ENCODE measurements at places on chromosomes 16 and 17.
A peak's percentile ranks its signal among the peaks of the same experiment; 100 is the strongest.

DNA sequence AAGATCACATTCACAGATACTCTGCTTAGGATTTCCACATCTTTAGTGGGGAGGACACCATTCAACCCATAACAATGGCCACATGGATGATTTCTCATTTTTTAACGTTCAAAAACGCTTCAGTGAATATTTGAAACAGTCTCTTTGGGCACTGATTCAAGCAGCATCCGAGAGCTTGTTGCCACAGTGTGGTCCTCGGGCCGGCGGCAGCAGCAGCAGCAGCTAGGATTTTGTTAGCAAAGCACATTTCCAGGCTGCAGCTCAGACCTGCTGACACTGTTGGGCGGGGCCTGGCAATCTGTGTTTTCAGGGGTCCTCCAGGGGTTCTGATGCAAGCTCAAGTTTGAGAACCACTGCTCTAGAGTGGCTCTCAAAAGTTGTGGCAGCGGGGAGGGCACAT, 27.9 kb upstream of the CMIP start:
- DNase-seq, result no peak

DNA sequence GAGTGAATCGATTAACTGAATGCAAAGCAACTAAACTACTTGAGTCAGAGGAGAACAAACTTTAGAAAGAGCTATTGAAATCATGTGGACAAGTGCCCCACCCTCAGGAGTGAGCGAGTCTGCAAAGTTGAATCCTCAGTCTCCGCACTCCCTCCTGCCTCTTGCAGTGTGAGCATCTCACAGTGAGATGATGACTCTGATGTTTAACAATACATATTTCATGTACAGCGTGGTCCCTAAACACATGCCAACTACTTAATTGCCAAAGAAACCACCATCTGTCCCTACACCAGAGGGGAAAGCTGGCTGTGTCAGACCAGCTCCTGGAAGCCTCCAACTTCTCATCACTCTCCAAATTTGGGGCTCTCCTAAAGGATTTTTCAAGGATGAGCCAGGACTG, 31.2 kb downstream of the PIMREG start:
- no peak for DNase-seq

- no peak for DNase-seq
These were observed 53.0 kb upstream of the GAS7 start for GRCh38 chr17:10251212-10251948.

DNA sequence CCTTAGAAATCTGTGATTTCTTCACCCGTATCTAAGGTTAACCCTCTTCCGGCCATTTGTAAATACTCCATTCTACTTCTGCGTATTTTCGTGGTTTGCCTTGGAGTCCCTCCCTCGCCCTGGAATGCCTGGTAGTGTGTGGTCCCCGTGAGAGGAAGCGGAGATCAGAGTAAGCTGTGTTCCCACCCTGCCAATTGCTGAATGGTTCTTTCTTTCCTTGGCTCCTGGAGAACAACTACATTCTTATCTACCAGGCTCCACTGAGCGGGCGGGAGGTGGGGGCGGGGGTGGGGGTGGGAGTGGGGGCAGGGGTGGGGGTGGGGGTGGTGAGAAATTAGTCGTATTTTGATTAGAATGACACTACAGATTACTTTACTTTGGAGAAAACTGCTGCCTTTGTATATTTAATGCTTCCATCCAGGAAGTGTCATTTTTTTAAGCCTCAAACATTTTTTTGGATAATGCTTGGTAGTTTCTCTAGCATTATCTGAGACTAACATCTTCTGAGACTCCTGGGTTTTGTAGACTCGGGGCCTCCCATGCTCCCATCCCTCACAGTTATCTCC, 20.9 kb upstream of the FASN start:
- DNase-seq, result no peak

- DNase-seq, result no peak
These were observed 134.5 kb downstream of the MRTFB start for GRCh38 chr16:14205666-14206065.

- DNase-seq, result peak; percentile 54
These were observed 660 bp downstream of the RHBDF1 start for GRCh38 chr16:71540-72401.

GRCh38 chr17:75318615-75319222, 29.5 kb upstream of the SLC25A19 start:
- DNase-seq, result no peak

GRCh38 chr17:44219616-44220212, at the start of gene UBTF:
Gene UBTF, minus strand, starts transcription at chr17:44219675. Its CDS starts 1,446 bp downstream, at chr17:44218229.
- peak; percentile 59 for DNase-seq

DNA sequence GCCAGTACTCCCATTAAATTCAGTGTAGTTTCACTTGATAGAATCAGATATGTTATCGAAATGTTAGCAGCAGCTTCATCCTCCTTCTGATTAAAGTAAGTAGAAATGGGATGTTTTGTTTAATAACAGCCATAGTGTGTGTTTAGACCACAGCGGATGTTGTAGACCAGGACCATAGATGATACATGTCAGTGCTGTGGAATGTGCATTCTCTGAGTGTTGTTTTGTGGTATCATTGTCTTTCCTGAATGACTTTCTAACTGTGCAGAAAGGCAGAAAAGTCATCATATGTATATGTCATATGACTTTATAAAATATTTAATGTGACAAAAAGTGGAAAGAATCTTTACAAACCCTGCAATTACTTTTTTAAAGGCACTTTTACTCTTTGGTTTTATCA, 55.6 kb downstream of the CYLD start:
- no peak for DNase-seq

- DNase-seq, result no peak
These were observed 257.6 kb upstream of the SDK2 start for GRCh38 chr17:73901661-73902415.

- no peak for DNase-seq
These were observed 6.5 kb upstream of the UBB start for GRCh38 chr17:16374146-16374938.

DNA sequence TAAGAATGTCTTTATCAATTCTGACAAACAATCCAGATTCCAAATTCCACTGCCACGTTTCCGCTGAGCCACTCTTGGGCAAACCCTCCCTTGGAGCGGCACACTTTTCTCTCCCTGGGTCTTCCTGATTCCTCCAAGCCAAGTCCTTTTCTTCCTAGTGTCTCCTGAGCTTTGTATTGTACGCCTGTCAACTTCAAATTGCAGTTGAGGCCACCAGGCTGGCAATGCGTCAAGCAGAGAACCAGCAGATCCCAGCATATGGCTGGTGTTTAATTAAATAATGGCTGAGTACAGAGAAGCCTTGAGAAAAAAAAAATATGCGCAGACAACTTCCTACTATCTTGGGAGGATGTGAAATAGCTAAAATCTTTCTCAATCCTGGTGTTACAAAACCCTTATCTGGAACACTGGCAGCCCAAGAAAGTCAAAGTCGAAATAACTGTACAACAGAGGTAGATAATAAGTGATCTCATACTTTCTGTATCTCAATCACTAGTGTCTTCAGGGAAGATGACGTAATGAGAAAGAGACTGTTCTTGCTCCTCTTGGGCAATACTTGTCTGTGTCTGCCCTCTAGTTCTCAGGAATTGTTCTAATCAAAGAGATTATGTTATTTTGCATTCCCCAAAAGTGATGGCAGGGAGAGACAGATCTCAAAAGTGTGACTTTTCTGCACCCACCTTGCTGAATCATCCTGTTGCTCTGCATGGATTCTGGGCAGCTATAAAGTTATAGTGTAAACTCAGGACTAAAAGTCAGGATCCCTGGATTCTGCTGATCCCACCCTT, 15.0 kb downstream of the SMIM36 start:
- DNase-seq, result no peak

DNA sequence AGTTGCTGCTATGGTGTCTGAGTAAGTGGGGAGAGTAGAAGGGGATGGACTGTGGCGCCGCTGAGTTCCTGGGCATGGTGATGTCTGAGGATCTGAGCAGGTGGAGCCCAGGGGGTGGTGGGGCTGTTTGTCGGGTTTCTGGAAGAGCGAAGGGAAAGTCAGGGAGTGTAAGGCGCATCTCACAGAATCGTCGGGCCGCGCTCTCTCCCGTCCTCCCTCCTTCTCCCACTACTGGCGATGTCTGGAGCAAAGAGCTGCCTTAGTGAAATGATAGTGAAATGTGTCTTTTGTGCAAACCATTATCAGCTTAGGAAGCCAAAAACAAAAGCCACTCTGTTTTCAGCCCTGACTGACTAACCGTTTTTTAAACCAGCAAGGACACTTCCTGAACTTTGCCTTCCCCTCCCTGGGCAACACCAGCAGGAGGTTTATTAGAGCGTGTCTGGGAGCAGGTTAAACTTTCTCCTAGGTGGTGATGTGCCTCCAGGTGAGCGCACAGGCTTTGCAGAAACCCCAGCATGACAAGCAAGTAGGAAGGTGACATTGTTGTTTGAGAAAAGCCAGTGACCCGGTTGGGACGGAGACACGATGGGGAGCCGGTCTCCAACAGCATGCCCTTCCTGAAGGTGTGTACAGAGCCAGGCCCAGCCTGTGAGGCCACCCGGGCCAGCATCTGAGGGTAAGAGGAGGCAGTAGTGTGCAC, 49.1 kb downstream of the RAB11FIP3 start:
- no peak for DNase-seq

- no peak for DNase-seq
These were observed 98.6 kb upstream of the DNAH17 start for GRCh38 chr17:78675836-78676235.

DNA sequence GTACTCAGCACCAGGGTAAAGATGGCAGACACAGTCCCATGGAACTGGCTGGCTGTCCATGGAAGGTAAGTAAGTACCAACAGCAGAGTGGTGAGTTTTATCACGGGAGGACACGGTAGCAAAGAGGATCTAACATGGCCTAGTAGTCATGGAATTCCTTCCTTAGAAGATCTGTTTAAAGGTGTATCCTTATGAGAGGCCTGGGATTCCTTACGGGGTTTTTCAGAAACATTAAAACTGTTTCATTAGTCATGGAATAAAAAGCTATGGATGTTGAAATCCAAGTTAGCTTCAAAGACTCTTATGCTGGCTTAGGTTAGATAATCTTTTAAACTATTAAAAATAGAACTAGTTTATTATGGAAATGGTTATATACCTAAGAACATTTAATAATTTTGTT, 7.4 kb downstream of the FTO start:
- DNase-seq, result no peak

- DNase-seq, result no peak
These were observed 466.6 kb upstream of the ERCC4 start for GRCh38 chr16:13453325-13453724.

DNA sequence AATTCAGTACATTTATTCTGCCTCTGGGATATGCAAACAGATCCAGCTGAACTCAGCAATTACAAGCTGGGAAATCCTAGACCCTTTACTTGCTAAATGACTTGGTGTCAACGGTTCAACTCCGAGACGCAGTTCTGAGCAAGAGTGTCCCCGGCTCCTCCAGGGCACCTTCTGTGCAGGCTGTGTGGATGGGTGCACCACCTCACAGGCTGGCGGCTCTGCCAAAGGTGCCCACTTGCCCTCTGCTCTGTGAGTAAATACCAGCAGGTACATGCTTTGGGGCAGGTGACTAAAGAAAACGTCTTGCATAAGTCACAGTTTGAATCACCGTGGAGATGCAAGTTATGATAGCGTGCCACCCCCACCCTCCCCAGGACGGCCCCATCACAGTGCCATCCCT, 23.3 kb downstream of the MAP1LC3B start:
- no peak for DNase-seq

GRCh38 chr16:608019-608418, 18.2 kb downstream of the RAB40C start:
- no peak for DNase-seq

GRCh38 chr17:73304971-73305812, 6.6 kb downstream of the CDC42EP4 start:
- DNase-seq, result no peak

GRCh38 chr16:17832738-17833137, 362.0 kb upstream of the XYLT1 start:
- DNase-seq, result no peak

- no peak for DNase-seq
These were observed 140.5 kb upstream of the HS3ST2 start for GRCh38 chr16:22673421-22673831.

DNA sequence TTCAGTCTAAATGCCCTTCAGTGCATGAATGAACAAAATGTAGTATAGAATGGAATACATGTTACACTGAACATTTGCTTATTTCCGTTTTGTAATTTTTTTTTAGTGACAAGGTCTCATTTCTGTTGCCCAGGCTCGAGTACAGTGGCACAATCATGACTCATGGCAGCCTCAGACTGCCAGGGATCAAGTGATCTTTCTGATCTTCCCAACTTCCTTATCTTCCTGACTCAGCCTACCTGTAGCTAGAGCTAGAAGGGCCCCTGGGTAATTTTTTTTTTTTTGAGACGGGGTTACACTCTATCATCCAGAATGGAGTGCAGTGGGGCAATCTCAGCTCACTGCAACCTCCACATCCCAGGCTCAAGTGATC, 7.3 kb upstream of the SLX4 start:
- DNase-seq, result no peak
